ENCODE measurements at places on chromosomes 6 and 20. TPM values are rescaled to one million over a fixed set of nuclear protein-coding genes. Genes with fewer than 3 reads are reported as not detected.
A peak's percentile ranks its signal among the peaks of the same experiment; 100 is the strongest.

DNA sequence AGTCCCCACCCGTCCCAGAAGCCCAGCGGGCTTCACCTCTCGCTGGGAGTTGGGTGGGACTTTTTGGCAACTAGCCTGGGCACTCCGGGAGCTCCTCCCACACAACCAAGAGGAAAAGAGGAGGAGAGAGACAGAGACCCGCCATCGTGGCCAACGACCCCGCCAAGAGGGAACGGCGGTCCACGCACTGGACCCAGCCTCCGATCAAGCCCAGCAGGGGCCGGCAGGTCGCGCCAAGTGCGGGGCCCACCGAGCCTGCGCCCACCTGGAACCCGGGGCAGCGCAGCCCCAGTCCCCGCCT is 3.0 kb upstream of the TMEM14C start:
- no peak for DNase-seq
- no peaks in the 10 kb centered on the region for H3K36me3 ChIP-seq
- H3K4me3 ChIP-seq, result peak overlapping the region; percentile 59

DNA sequence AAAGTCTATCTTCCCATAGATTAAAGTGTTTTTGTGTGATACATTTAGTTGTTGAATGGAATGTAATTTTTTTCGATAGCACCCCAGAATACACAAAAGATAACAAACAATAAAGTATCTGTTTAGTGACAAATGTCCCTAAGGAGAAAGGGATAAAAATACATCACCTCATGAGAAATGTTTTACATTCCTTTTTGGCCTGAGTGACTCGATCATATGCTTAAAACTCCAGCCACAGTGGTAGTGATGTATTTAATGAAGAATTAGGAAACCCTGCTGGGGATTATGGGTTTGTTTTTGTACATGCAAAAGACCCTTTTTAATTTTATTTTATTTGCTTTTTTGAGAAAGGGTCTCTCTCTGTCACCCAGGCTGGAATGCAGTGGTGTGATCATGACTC is 4.3 kb upstream of the SGK1 start:
- no peaks in the 10 kb centered on the region for H3K36me3 ChIP-seq
- no peaks in the 10 kb centered on the region for H3K27me3 ChIP-seq
- H3K27ac ChIP-seq, result peak overlapping the region; percentile 47
- no peak for DNase-seq
- peaks cover 4% of the 10 kb centered on the region for H3K4me1 ChIP-seq

DNA sequence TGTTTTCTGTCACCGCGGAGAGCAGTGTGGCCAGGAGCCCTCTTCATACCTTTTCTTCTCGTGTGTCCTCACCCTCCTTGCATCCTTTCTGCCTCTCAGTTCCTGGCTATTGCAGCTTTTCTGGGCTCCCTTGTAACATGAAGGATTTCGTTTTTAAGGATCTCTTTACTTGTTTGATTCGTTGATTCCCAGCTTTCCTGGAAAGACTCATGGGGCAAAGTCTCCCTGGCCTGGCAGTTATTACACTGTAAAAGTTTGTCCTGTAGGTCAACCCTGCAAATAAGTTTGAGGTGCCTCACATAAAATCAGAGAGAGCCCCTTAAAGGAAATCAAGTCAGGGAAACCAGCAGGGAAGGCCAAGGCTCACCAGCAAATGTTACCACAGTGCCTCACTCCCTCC is 70.1 kb downstream of the ISM1 start:
- H3K36me3 ChIP-seq, result no peaks in the 10 kb centered on the region
- H3K27ac ChIP-seq, result no peak overlapping the region
- H3K4me3 ChIP-seq, result no peak overlapping the region
- no peak for DNase-seq
- no peaks in the 10 kb centered on the region for H3K27me3 ChIP-seq

DNA sequence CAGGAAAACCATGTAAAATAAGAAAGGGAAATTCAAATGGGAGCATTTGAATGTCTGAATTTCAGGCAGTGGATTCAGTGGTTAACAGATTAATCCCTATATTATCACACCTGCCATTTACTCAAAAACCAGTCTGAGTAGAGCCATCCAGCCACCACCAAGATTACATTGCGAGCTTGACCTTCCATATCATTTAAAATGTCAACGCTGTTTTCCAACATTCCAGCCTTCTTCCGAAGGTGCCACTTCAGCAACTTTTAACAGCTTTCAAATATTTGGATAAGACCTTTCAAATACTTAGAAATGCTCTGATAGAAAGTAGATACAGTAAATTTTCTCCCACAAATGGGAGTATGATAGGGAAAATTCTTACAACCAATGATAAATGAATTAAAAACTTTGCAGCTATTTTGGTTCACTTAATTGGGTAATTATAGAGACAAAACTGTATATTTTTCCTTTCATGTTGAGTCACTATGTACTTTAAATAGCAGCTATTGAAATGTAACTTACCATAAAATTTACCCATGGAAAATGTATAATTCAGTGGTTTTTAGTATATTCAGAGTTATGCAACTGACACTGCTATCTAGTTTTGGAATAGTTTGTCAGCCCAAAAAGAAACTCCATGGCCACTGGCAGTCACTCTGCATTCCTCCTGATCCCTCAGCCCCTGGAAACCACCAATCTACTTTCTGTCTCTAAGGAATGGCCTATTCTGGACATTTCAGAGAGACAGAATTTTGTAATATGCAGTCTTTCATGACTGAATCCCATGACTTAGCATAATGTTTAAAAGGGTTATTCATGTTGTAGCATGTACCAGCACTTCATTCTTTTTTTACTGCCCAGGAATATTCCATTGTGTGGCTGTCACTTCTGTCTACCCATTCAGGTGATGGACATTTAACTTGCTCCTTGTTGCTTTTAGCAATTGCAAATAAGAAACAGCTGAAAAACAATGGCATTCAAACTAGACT is 21.5 kb downstream of the EZR start:
- H3K4me1 ChIP-seq, result peaks cover 50% of the 10 kb centered on the region
- H3K27me3 ChIP-seq, result no peaks in the 10 kb centered on the region
- peak overlapping the region; percentile 62 for H3K27ac ChIP-seq
- DNase-seq, result no peak
- H3K4me3 ChIP-seq, result no peak overlapping the region

GRCh38 chr6:17343215-17343614 is 50.2 kb upstream of the CAP2 start:
- no peaks in the 10 kb centered on the region for H3K27me3 ChIP-seq
- DNase-seq, result no peak
- H3K36me3 ChIP-seq, result no peaks in the 10 kb centered on the region
- H3K27ac ChIP-seq, result no peak overlapping the region
- H3K4me1 ChIP-seq, result no peaks in the 10 kb centered on the region

- DNase-seq, result peak; percentile 53
- H3K27me3 ChIP-seq, result no peaks in the 10 kb centered on the region
- no peak overlapping the region for H3K27ac ChIP-seq
These were observed 486.0 kb downstream of the PTPRT start for GRCh38 chr20:42703744-42704143.

DNA sequence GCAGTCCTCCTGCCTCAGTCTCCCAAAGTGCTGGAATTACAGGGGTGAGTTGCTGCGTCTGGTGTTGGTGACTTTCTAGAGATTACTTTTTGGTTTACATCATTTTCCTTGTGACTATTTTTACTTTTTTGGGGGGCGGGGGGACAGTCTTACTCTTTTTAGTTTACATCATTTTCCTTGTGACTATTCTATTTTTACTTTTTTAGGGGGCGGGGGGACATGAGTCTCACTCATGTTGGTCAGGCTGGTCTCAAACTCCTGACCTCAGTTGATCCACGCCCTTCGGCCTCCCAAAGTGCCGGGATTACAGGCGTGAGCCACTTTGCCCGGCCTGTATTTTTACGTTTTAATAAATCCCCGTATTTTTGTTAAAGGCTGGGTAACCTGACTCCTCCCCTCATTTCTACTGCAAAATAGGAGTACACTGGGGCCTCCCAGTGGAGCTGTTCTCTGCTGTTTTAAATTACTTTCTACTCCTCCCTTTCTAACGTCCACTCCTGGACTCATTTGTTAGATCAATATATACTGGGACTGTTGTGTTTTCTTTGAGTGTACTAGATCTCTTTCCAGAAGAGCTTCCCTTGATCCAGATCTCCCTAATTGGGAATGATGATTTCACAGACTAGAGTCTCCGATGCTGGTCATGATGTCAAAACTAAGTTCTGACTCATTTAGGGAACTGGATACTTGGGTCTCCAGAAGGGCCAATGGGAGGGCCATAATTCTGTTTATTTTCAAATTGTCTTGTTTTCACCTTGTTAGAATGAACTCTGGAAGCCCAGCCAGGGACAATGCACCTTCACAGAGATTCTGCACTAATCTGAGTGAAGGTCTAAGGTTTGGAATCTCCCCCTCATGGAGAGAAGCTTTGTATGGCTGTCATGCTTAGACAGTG is 9.2 kb downstream of the HSPA1B start:
- no peak overlapping the region for H3K4me3 ChIP-seq
- no peaks in the 10 kb centered on the region for H3K36me3 ChIP-seq
- H3K27me3 ChIP-seq, result no peaks in the 10 kb centered on the region

- no peaks in the 10 kb centered on the region for H3K27me3 ChIP-seq
- H3K4me1 ChIP-seq, result peaks cover 7% of the 10 kb centered on the region
- H3K4me3 ChIP-seq, result no peak overlapping the region
- DNase-seq, result no peak
- H3K27ac ChIP-seq, result no peak overlapping the region
These were observed 33.5 kb downstream of the MYH7B start for GRCh38 chr20:34989118-34989517.

- H3K4me1 ChIP-seq, result no peaks in the 10 kb centered on the region
- H3K36me3 ChIP-seq, result no peaks in the 10 kb centered on the region
- no peak for DNase-seq
- no peaks in the 10 kb centered on the region for H3K27me3 ChIP-seq
These were observed 83.1 kb downstream of the VEGFA start for GRCh38 chr6:43853066-43853650.

DNA sequence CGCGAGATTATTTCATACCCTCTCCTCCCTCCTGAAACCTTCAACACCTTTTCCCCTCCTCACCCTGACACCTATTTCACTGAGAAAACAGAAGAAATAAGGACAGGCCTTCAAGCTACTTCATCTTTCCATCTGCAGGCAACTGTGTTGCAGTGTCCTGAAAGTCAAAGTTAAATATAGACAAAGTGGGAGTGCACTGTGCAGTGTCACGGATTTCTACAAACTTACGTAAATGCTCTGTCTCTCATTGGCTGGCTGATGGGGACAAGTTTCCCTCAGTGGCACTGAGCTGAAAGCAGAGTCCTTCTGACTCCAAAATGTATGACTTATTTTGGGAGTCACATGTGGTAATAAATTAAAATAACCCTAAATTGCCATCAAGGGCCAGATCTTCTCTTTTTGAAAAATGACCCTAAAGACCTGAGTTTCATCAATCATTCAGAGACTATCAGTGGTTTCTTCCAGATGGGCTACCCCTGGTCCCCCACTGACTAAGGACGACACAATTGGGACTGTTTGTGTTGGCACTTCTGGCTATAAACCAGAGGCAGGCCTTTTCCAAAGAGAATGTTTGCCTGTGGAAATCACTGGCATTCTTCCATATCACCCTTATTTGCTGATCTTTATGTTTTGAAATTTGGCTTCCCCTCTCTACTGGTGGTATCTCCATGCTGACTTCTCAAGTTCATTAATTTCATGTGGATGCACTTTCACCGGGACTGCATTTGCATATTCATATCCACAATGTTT is 21.6 kb downstream of the ALDH8A1 start:
- H3K27me3 ChIP-seq, result no peaks in the 10 kb centered on the region
- no peaks in the 10 kb centered on the region for H3K4me1 ChIP-seq
- H3K27ac ChIP-seq, result no peak overlapping the region
- H3K4me3 ChIP-seq, result no peak overlapping the region
- no peak for DNase-seq

DNA sequence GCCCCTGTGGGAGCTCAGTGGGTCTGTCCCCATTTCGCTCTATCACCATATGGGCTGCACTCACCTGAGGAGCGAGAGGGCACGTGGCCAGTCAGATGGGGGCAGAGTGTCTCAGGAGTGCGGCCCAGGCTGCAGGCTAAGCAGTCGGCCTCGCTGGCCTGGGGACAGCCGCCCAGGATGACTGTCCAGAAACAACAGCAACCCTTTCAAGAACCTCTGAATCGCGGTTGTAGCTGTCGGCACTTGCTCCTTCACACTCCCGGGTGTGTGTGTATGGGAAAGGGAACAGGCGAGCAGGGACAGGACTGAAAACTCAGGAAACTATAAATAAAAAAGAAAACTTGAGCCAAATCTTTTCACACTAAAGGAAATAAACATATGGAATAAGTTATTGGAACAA is 63.1 kb downstream of the TFAP2A start:
- no peak for DNase-seq
- no peaks in the 10 kb centered on the region for H3K36me3 ChIP-seq
- no peak overlapping the region for H3K4me3 ChIP-seq
- no peaks in the 10 kb centered on the region for H3K4me1 ChIP-seq

DNA sequence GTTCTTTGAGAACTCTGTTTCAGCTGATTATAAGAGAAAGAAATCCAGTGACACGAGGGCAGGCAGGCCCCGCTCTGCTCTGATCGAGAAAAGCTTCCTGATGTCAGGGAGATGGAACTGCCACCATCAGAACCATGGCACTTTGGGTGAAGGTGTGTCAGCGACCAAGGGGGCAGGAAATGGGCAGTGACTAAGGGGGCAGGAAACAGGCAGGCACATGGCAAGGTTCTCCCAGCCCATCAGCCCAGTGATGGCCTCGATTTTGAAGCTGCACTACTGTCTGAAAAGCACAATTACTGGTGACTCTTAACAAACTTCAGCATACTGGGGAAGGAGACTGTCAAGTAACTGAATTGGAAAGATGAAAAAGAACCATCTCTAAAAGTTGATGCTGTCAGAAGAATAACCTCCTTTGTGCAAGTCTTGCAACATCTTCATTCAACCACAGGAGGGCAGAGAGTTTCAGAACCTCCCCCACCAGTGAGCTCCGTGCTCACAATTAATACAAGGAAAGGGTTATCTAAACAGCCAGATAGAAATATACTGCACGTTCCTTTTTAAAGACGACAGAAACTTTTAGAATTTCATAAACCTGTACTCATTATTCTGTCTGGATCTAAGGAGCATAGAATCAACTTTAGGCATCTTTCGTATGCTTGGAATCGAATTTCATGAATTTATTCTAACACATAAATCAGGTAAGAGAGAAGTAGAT is 39.1 kb downstream of the TMX4 start:
- no peaks in the 10 kb centered on the region for H3K27me3 ChIP-seq
- no peaks in the 10 kb centered on the region for H3K36me3 ChIP-seq
- no peak overlapping the region for H3K4me3 ChIP-seq
- no peak overlapping the region for H3K27ac ChIP-seq

The RAET1G gene
- polyA plus RNA-seq, result 0.30 TPM

The KCNK16 gene
- not detected for polyA plus RNA-seq

The CDC25B gene
- polyA plus RNA-seq, result 14.4 TPM

The RBBP8NL gene
- 2.8 TPM for polyA plus RNA-seq

The TTLL9 gene
- polyA plus RNA-seq, result 32.7 TPM

The MAD2L1BP gene
- polyA plus RNA-seq, result 38.3 TPM

The ISM1 gene
- polyA plus RNA-seq, result 1.3 TPM

The SOX18 gene
- polyA plus RNA-seq, result 7.9 TPM

The NPBWR2 gene
- polyA plus RNA-seq, result not detected

The ENPP4 gene
- 13.0 TPM for polyA plus RNA-seq
